ENCODE measurements at places on chromosomes 11 and 22. TPM values are rescaled to one million over a fixed set of nuclear protein-coding genes. Genes with fewer than 3 reads are reported as not detected.

ELMOD1 gene
- 0.12 TPM for total RNA-seq

PNPLA5 gene
- total RNA-seq, result not detected

GNAZ gene
- 2.6 TPM for total RNA-seq

GRCh38 chr11:80469871-80470270, 1029.0 kb upstream of the TENM4 start:
- H3K4me3 ChIP-seq, result no peak overlapping the region
- no peak for DNase-seq
- no peak overlapping the region for H3K27ac ChIP-seq

DNA sequence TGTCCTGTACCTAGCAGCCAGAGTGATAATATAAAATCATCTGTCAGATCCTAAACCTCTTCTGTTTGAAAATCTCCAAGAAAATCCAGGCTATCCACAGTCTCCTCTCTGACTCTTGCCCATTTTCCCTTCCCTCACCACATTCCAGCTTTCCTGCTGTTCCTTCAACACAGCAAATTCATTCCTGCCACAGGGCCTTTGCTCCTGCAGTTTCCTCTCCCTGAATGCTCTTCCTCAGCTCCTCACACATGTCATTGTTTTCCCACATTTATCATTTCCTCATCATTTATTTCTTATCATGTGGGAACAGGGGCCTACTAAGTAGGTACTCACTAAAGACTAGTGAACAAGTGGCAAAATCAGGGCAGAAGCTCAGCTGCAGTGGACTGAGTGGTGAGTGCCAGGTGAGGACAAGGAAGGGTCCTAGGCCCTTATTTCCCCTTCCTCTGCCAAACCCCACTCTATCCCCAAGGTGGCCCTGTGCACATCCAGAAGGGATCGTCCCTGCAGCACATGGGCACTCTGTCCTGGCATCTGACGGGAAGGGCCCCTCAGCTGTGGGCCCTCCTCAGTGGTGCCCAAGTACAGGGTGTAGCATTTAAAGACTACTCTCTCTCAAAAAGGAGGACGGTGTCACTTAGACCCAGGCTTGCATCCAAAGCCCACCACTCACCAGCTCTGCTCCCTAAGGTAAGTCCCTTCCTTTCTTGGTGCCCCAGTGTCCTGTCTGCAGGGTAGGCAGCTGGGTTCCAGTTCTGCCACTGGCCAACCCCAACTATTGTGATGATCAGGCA, 2.0 kb downstream of the LRRC32 start:
- peak overlapping the region; percentile 73 for H3K4me3 ChIP-seq
- DNase-seq, result peak; percentile 20
- peaks cover 13% of the 10 kb centered on the region for H3K36me3 ChIP-seq
- H3K27me3 ChIP-seq, result no peaks in the 10 kb centered on the region
- H3K27ac ChIP-seq, result peak overlapping the region; percentile 93

DNA sequence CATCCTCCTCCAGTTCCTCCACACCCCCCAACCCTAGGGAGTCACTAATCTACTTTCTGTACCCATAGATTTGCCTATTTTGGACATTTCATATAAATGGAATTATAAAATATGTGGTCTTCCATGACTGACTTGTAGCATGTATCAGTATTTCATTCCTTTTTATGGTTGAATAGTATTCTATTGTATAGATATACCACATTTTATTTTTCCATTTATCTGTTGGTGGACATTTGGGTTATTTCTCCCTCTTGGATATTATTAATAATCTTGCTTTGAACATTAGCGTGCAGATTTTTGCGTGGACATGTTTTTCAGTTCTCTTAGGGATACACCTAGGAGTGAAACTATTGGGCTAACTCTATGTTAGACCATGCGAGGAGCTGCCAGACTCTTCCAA, 23.4 kb downstream of the NAT10 start:
- no peak for DNase-seq
- no peaks in the 10 kb centered on the region for H3K4me1 ChIP-seq
- H3K4me3 ChIP-seq, result no peak overlapping the region
- H3K36me3 ChIP-seq, result peaks cover 100% of the 10 kb centered on the region
- no peaks in the 10 kb centered on the region for H3K27me3 ChIP-seq
- H3K27ac ChIP-seq, result no peak overlapping the region

- no peak overlapping the region for H3K27ac ChIP-seq
- no peaks in the 10 kb centered on the region for H3K27me3 ChIP-seq
- H3K4me3 ChIP-seq, result no peak overlapping the region
- DNase-seq, result no peak
- H3K36me3 ChIP-seq, result no peaks in the 10 kb centered on the region
Observed at GRCh38 chr11:48050304-48050703, 69.9 kb downstream of the PTPRJ start.

DNA sequence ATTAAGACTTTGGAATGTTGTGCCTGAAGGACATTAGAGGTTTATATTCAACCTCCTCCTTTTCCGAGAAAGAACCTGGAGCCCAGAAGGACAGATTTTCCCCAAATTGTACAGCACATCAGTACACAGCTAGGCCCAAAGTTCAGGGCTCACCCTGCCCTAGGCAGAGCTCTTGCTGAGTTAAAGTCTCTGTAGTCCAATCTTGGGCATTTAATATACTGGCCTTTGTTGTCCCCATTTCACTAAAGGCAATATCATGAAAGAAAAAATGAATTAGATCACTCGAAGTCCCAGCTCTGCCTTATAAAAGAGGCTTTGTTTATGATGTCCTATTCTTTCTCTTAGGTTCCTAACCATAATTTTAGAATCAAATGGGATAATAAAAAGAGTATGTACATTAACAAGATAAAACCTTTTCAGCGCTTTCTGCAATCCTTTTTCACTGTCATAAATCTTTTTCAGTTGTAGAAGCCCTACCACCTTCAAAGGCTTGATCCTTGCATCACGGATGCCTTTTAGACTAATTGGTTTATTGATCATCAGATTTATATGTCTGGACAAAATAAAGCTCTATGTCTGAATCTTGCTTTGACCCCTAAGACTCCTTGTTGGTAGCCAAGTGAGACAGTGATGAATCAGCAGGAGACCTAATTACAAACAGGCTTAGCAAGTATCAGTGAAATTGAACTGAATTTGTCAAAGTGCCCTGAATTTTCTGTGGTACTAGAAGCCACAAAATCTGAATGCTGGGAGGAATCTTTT, 39.8 kb downstream of the RELT start:
- H3K4me1 ChIP-seq, result peaks cover 25% of the 10 kb centered on the region
- no peak overlapping the region for H3K27ac ChIP-seq
- no peak for DNase-seq
- no peaks in the 10 kb centered on the region for H3K27me3 ChIP-seq
- H3K4me3 ChIP-seq, result no peak overlapping the region

- peak overlapping the region; percentile 67 for H3K4me3 ChIP-seq
- H3K27me3 ChIP-seq, result no peaks in the 10 kb centered on the region
- H3K36me3 ChIP-seq, result peaks cover 13% of the 10 kb centered on the region
- no peak for DNase-seq
- H3K4me1 ChIP-seq, result no peaks in the 10 kb centered on the region
- peak overlapping the region; percentile 89 for H3K27ac ChIP-seq
Observed at GRCh38 chr22:35615156-35615555, 2.0 kb downstream of the MB start.

- peaks cover 31% of the 10 kb centered on the region for H3K4me1 ChIP-seq
- no peak for DNase-seq
- H3K4me3 ChIP-seq, result no peak overlapping the region
- no peaks in the 10 kb centered on the region for H3K27me3 ChIP-seq
Observed at GRCh38 chr11:44575288-44575672, 9.8 kb downstream of the CD82 start.

All from heart left ventricle (tissue), 16 donors.